ENCODE measurements at places on chromosomes 2 and 18.

- DNase-seq = no peak
Measured at GRCh38 chr2:179250848-179251504, 13.7 kb downstream of the SESTD1 start.

- DNase-seq = no peak
Measured at GRCh38 chr18:33577685-33578517, at the start of gene ASXL3. Gene ASXL3, plus strand, starts transcription at chr18:33578219. Its CDS starts 413 bp downstream, at chr18:33578632.

- peak; percentile 71 for DNase-seq
Measured at GRCh38 chr2:186518945-186519344, 32.9 kb downstream of the ZC3H15 start.

DNA sequence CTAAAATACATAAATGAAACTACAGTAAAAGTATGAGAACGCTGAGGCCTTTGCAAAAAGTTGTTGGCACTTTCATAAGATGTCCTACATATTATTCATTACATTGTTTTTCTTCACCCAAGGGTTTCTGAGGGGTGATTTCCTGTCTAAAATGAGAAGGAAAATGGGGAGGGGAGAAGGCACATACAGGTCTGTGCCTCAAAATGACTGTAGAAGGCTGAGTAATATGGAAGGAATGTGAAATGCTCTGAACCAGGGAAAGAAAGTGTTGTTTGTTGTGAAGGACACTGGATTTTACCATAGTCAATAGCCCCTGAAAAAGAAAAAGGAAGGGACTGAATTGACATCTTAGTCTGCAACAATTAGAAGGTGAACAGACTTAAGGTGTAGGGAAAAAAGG is 99.5 kb upstream of the RNF152 start:
- peak; percentile 66 for DNase-seq

- DNase-seq = no peak
Measured at GRCh38 chr2:28461056-28461455, 34.8 kb upstream of the PLB1 start.

DNA sequence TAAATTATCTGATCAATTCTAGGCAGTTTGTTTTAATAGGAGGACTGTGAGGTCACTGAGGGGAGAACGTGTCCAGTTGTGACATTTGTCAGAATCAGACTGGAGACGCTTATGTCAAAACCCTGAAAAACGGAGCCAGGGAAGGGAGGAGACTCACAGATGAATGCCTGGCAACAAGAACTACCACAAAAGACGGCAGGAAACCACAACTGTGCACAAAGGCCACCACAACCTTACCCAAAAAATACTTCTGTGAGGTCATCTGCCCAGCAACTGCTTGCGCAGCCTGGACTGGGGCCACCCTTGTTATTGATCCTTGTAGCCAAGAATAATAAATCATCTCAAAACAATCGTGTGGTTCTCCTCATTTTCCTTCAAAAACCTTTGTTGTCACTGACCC is 173.0 kb upstream of the ALKAL2 start:
- DNase-seq = no peak

DNA sequence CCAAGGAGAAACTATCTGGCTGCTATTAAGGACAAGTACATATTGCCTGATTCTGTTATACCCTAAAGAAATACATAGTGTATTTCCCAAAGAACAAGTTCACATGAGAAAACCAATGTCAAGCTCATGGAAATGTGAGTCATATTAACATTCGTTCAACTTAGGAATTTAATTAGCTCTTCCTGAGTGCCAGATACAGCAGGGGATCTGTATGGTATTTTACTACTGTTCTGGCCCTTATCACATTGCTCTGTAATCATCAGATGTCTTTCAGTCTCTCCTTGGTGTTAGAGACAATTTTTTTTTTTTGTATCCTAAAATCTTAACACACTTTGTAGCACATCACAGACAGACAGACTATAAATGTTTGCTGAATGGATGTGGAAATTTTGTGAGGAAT is 395.0 kb upstream of the CRIM1 start:
- no peak for DNase-seq

DNA sequence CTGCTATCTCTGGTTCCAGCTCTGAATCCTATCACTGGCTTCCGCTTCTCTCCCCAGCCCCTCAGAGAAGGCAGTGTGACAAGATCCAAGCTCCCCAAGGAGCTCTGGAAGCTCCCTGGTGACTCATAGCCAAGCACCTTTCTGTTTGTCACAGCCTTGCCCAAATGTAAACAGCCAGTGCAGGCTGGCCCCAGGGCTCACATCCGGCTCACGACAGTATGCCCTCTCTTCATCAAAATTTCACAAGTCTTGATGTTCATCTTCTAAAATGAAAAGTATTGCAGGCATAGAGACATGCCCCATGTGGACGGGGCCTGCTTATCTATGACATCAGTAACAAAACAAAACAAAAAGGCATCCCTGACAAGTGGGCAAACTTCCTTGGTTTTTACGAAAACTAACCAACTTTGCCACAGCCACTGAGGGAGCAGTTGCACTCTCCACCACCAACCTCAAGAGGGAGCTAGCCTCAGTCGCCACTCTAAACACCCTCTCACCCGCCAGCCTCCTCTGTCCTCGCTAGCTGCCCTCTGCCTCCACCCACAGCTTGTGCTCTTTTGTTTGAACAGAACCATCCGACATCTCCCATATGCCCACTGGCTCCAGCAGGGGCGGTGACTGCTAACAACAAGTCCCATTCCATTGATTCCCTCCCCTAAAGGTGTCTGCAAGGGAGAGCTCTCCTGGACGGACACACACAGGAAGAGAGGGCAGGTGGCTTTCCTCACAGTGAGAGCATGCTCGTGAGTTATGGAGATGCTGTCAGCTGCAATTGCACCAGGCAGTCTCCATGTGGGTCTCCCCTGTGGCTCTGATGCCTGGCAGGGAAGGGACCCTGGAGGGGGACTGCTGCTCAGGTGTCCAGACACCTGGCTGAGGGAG is 71.0 kb upstream of the DAPL1 start:
- no peak for DNase-seq

- no peak for DNase-seq
Measured at GRCh38 chr2:98857001-98857400, 79.0 kb downstream of the CRACDL start.

DNA sequence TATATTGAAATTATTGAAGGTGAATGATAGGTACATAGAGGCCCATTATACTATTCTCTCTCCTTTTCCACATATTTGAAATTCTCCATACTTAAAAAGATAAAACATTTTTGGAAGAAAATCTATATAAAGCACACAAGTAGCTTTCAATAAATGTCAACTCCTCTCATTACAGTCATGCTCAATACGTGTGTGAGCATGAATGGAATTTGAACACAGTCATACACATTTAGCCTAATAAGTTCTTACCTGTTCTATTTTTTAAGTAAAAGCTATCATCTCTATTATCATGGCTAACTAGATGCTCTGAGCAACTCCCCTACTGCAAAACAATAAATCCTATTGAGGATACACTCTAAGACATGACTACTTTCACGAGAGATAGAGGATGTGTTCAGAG is 41.9 kb upstream of the SPATS2L start:
- no peak for DNase-seq

- peak; percentile 68 for DNase-seq
Measured at GRCh38 chr2:241558532-241559322, at the start of gene BOK. Gene BOK, plus strand, starts transcription at chr2:241558745. Its CDS starts 739 bp downstream, at chr2:241559484.

- no peak for DNase-seq
Measured at GRCh38 chr18:10591896-10592295, 66.1 kb downstream of the NAPG start.

DNA sequence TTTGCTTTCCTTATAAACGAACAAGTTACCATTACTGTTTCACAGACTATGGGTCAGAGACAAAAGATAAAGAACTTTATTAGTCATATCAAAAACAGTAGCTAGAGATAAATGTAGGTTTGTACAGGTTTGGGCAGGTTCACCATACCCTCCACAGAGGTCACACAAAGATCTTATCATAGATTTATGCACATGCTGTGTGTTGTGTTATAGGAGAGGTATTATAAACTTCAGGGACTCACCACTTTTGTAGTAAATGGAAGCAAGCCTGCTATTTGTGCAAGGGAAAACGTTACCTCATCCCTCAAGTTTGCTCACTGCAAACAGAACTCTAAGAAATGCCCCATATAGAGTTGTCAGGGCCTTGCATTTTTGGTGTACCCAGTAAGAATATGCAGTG is 584.5 kb upstream of the LRRTM1 start:
- DNase-seq = no peak

- no peak for DNase-seq
Measured at GRCh38 chr18:49446481-49446880, 14.0 kb downstream of the DYM start.

GRCh38 chr2:180991820-180992219 is 11.4 kb downstream of the UBE2E3 start:
- DNase-seq = no peak

GRCh38 chr2:234258562-234259141 is 208.2 kb downstream of the SPP2 start:
- peak; percentile 64 for DNase-seq

DNA sequence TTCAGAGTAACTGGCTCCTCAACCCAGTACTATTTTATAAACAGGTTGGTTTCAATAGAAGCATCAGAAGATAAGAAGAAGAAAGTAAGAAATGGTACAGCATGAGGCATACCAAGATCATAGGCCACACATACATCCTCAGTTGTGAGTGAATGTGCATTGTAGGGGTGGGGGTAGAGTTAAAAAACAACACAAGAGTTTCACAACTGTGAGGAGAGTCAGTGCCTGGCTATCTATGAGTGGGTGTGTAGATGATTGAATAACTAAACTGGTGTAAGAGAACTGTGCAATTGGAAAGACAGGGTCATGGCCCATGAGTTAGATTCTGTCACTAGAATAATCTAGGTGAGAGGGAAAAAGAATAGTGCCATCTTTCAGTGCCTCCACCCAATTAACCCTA is 748.2 kb upstream of the ACVR2A start:
- no peak for DNase-seq

- no peak for DNase-seq
Measured at GRCh38 chr2:109456776-109457175, 157.0 kb downstream of the SEPTIN10 start.

GRCh38 chr2:135265960-135266490 is 213.9 kb downstream of the RAB3GAP1 start:
- DNase-seq = no peak

- DNase-seq = no peak
Measured at GRCh38 chr2:27175330-27175729, 26.5 kb downstream of the TCF23 start.

DNA sequence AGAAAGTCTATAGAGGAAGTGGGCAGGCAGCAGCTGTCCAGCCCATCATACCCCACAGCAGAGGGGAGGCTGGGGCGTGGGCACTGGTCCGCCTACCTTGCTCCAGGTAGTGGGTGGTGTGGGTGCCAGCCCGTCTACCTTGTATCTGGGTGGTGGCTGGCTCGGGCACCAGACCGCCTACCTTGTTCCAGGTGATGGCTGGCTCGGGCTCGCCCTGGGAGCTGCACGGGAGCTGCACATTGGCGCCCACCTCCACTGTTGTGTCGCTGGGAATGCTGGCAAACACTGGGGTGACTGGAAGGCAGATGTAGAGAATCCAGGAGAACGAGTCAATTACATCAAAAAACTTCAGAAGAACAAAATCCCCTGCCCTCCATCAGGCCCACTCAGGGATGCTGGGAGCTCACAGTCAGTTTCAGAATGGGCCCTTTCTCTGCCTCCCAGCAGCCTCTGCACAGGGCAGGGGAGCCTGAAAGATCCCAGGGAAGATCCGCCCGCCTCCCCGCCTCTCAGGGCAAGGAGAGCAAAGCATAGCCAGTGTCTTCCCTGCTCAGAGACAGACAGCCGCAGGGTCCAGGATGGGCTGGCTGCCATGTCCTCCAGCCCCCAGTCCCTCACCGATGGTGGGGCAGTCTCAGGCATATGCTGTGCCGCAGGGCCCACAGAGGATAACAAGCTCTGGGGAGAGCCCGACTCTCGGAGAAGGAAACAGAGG is 82.3 kb downstream of the PXDN start:
- no peak for DNase-seq

DNA sequence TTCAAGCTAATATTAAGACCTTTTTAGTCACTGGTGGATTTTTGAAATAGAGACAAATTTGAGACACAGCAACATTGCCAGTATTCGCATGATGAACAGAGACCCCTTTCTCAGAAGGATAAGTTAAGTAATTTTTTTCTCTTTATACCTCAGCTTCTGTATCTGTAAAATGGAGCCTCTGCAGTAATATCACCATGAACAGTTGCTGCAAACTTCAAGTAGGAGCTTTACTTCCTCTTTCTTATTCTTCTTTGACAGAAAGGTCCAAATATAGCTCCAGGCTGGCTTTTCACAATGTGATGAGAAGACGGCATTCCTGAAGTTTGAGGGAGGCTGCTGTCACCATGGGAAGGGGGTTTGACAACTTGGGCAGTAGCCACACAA is 158.7 kb downstream of the TDRD15 start:
- DNase-seq = no peak

DNA sequence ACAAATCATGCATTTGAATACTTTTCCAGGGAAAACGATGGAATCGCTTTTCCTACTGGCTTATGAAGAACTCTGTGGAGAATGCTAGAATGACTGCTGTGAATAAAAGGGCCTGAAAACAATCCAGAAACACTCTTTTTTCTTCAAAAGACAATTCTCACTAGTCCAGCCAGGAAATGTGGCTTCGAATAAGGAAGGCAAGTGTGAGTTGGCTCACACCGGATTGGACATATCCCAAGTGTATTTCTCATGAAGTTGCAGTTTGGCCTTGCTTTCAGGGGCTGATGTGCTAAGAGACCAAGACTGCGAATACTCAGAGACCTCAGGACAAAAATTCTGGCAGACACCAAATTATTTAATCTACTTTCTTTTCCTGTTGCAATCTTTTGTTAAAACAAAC is 54.1 kb downstream of the FIGN start:
- DNase-seq = no peak

GRCh38 chr2:134290358-134290757 is 36.5 kb downstream of the MGAT5 start:
- no peak for DNase-seq

- peak; percentile 31 for DNase-seq
Measured at GRCh38 chr2:143901185-143901842, 618.6 kb downstream of the ZEB2 start.

GRCh38 chr2:127641846-127642507 is 4.0 kb upstream of the GPR17 start:
- DNase-seq = no peak

DNA sequence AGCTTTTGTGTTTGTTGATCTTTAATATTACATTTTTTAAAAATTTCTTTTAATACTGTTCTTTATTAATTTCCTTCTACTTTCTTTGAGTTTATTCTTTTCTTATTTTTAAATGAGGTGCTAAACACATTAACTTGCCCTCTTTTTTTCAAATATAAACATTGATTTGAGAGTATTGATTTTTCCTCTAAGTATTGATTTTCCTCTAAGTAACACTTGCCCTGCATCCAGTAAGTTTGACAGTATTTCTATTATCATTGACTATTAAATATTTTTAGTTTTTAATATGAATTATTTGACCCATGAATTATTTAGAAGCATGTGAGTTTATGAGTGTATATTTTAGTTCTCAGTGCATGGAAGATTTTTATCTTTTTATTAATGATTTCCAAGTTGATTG is 337.0 kb upstream of the RAB12 start:
- DNase-seq = no peak

- DNase-seq = no peak
Measured at GRCh38 chr2:177727577-177728398, 335.2 kb downstream of the AGPS start.

All from brain microvascular endothelial cell (primary cell).